ENCODE measurements at places on chromosomes 6 and 20. TPM values are rescaled to one million over a fixed set of nuclear protein-coding genes. Genes with fewer than 3 reads are reported as not detected.
A peak's percentile ranks its signal among the peaks of the same experiment; 100 is the strongest.

DNA sequence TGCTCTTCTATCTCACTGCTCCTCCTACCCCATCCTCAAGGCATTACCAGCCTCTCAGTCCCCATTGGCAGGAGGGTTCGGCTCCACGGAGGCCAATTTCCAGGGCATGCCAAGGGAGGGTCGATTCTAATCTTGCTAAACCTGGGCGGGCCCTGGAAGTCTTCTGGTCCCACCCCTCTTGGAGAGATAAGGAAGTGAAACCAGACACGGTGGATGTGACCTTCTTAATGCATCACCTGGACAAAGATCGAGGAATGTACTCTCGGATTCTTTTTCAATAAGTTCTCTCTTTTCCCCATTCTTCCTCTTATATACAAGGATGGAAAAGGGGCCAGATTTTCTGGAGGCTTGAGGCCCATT is 112.2 kb upstream of the ARMC2 start:
- H3K4me3 ChIP-seq, result no peak overlapping the region
- H3K36me3 ChIP-seq, result no peaks in the 10 kb centered on the region
- H3K27ac ChIP-seq, result peak overlapping the region; percentile 50
- no peak for DNase-seq

DNA sequence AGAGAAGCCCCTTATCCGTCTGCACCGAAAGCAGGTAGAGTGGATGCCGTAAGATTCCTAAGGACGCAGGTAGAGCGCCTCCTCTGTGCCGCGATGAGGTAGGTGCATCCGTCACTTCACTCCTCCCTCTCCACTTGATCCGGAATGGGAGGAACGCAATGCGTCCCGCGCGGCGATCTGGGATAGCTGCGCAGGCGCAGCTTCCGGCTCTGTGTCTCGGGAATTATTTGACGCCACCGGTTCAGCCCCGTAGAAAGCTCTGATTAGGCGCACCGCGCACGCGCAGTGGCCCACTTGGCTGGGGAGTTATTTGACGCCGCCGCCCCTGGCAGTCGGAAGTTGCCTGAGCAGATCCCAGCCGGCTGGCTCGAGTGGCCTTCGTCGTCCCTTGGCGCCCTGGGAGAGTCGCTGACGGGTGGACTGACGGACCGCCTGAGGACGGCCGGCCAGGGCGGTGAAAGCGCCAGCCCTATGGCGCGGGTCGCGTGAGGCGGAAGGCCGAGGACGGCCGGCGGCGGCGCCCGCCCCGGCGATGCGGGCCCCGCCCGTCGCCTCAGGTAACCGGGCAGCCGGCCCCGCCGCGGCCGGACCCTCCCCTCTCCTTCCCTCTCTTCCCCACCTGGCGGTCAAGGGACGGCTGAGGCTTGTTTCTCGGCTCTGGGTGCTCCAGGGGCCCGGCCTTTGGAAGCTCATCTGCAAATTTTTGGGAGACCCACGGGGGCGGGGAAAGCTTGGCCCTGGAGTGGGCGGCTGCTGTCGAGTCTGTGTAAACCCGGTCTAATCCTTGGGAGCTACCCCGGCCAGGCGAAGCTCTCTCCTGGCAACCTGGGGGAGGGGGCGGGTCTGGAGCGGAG is at the start of gene RALGAPB:
RALGAPB (plus strand) TSS at position 331 of the 854 bp plus-strand sequence. CDS start 15,590 bp downstream, outside the sequence.
- H3K4me1 ChIP-seq, result peaks cover 15% of the 10 kb centered on the region

DNA sequence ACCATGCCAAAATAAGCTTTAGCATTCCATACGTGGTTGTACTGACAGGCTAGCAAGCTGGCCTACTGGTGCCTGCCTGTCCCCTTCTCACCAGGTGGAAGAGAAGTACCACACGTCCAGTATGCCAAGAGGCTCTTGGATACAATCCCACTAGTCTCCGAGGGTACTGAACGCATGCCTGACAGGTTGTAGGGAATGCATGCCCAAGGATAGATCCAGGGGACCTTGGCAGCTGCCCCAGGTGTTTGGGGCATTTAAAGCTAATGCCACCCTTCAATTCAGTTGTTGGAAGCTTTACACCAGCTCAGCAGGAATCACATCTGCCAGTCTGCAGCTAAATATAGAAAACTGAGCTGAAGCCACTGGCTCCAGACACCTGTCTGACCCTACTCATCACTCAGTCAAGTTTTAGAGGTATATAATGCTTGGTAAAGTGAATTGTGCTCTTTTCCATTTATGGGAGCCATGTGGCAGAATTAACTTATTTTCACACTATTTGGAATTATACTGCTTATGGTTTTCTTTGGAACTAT is 4.9 kb downstream of the TUBB2B start:
- H3K4me1 ChIP-seq, result peaks cover 9% of the 10 kb centered on the region
- peaks cover 36% of the 10 kb centered on the region for H3K27me3 ChIP-seq
- no peak overlapping the region for H3K27ac ChIP-seq
- no peaks in the 10 kb centered on the region for H3K36me3 ChIP-seq
- no peak for DNase-seq

DNA sequence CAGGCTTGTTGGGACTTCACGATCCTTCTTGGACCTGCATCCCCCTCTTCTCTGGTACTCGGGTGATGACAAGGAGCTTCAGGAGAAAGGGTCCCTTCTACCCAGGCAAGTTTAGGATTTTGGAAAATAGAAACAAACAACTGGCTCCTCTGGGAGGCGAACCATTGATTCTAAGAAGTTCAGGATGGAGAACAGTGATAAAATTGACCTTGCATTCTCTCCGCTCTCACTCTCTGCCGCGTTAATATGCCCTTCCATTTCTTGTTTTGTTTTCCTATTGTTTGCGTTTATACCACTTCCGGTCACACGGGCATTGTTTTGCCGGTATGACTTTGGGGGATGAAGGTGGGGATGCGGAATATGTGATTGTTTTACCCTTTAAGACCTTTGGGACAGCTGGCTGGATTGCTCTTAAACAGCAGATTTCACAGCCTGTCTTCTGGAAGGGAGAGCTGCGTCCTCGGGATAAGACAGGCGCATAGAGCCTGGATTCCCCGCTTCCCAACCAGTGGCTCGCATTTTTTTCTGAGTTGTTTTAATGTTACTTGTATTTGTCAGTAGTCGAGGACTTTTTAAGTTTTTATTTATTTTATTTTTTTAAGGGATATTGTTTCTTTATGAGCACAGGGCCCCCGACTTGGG is 144.3 kb upstream of the ZNF184 start:
- no peaks in the 10 kb centered on the region for H3K27me3 ChIP-seq
- no peaks in the 10 kb centered on the region for H3K36me3 ChIP-seq
- no peak for DNase-seq
- H3K4me1 ChIP-seq, result peaks cover 3% of the 10 kb centered on the region
- H3K4me3 ChIP-seq, result peak overlapping the region; percentile 80
- H3K27ac ChIP-seq, result peak overlapping the region; percentile 22

DNA sequence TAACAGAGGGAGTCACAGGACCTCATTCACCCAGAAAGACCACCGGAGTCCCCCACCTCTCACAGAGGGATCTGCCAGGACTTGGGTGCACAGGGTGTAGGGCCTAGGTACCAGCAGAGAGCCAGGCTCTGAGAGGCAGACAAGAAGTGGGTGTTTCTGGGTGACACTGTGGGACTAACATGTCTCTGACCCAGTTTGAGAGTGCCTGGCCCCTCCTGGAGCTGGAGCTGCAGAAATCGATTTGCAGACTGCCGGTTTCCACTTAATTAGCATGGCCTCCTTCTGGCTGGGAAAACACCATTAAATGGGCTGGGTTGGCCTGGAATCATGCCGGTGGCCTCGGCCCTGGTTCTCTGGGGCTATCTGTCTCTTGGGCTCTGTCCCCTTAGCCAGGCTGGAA is 59.2 kb downstream of the PPP1R16B start:
- no peaks in the 10 kb centered on the region for H3K4me1 ChIP-seq
- no peak overlapping the region for H3K27ac ChIP-seq
- H3K36me3 ChIP-seq, result no peaks in the 10 kb centered on the region
- no peak for DNase-seq

DNA sequence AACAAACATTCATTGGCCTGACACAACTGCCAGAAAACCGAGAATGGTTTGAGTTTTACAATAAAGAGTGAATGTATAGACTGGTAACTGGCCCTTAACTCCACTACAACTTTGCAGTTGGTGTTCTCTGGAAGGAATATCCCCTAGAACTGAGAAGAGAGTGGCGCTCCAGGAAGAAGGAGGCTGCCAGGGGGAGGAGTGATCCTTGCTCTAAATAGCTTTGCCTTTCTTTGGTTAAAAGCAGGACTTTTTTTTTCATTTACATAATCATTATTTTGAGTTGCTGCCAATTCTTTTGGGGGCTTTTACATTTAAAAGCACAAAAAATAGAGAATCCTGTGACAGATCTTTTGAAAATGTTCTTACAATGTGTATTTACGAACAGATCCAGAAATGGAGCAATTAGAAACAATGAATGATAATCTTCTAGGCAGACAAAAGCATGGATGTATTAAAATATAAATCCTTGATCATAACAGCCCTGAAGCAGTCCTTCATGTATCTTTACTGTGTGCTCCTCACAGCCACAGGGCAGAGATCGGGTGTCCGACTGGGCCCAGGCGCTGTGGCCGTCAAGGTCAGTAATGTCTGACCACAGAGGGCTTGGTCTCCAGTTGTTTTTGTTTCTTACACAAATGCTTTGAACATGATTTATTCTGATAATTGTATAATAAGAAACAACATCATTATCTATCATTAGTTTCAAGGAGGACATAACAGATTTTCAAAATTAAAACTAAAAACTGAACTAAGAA is 612.2 kb downstream of the HDGFL1 start:
- H3K4me3 ChIP-seq, result no peak overlapping the region
- no peaks in the 10 kb centered on the region for H3K4me1 ChIP-seq
- no peak overlapping the region for H3K27ac ChIP-seq
- no peak for DNase-seq
- H3K36me3 ChIP-seq, result no peaks in the 10 kb centered on the region

DNA sequence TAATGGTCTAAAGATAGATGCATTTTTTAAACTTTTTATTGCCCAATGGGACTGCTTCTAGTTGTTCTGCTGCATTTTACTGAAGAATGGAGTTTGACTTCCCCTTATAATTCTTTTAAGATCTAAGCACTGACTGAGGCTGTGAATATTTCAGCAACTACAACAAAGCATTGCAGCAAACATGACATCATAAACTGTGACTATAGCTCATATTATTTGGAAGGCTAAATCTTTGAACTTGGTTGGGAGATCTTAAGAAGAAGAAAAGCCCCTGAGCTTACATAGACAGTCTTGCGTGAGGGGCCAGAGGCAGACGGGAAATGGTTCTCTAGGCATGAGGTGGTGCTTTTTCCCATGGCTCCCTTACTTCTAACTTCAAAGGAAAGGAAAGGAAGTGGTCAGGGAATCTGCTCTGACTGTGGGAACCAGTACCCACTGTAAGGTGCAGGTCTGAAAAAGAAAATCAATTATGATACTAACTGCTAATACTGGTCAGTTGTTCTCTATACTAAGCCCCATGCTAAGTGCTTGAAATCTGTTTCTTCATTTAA is 14.8 kb downstream of the HEY2 start:
- no peak overlapping the region for H3K4me3 ChIP-seq
- DNase-seq, result no peak
- no peak overlapping the region for H3K27ac ChIP-seq
- H3K4me1 ChIP-seq, result no peaks in the 10 kb centered on the region

- H3K27ac ChIP-seq, result no peak overlapping the region
- H3K36me3 ChIP-seq, result no peaks in the 10 kb centered on the region
- H3K27me3 ChIP-seq, result no peaks in the 10 kb centered on the region
- no peak for DNase-seq
Observed at GRCh38 chr6:68226460-68226859, 408.6 kb upstream of the ADGRB3 start.

DNA sequence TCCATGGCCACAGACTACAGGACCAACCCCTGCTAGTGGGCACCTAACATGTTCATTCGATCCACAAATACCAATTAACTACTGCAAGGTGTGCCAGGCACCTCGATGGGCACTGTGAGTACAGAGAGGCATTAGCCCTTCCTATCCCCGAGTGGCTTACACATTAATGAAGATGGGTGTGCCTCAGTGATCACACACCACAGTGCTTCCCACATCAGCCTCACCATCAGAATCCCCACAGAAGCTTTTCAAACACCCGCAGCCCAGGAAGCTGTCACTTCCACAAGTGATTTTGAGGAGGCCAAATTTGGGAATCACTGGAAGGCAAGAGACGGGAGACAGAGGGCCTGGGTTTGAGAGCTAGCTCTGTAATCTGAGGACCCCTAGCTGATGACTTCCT is 23.7 kb downstream of the EZR start:
- no peak overlapping the region for H3K4me3 ChIP-seq
- peak overlapping the region; percentile 24 for H3K27ac ChIP-seq
- no peak for DNase-seq
- H3K4me1 ChIP-seq, result peaks cover 66% of the 10 kb centered on the region

DNA sequence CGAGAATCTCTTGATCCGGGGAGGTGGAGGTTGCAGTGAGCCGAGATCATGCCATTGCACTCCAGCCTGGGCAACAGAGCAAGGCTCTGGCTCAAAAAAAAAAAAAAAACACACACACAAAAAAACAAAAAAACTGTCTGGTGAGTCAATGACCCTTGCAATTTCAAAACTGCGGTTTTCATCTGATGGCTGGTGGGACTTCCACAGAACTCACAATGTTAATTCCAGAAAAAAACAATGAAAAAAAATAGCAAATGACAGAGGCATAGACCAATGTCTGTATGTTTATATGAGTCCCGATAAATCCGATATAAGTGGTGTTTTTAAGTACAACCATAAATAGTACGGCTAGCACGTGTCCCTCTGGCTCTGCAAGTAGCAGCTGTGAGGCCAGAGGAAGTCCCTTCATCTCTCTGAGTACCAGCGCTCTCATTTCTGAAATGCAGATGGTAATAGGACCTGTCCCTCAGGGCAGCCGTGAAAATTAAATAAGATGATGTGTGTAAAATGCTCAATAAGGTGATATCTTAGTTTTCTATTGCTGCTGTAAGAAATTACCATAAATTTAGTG is 21.9 kb upstream of the PTPN1 start:
- no peaks in the 10 kb centered on the region for H3K36me3 ChIP-seq
- peaks cover 30% of the 10 kb centered on the region for H3K4me1 ChIP-seq
- DNase-seq, result no peak
- H3K27me3 ChIP-seq, result no peaks in the 10 kb centered on the region
- no peak overlapping the region for H3K27ac ChIP-seq

DNA sequence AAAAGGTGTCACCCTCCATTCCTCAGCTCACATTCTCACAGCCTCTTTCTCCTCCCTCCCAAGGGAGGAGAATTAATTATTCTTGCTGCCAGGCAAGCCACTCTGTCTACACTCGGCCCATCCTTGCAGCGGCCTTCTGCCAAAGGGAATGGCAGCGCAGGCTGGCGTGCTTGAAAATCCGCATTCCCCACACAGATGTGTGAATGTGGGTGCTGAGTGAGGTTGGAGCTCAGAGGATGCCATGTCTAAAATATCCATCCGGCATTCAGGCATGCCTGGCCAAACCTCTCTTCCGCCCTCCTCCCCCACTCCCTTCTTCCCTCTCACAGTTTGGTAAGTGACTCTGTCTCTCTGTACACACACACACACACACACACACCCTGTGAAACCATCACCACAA is 27.7 kb downstream of the PNPLA1 start:
- H3K4me3 ChIP-seq, result no peak overlapping the region
- no peaks in the 10 kb centered on the region for H3K36me3 ChIP-seq
- no peaks in the 10 kb centered on the region for H3K4me1 ChIP-seq
- no peak for DNase-seq
- peaks cover 5% of the 10 kb centered on the region for H3K27me3 ChIP-seq

- peaks cover 12% of the 10 kb centered on the region for H3K4me1 ChIP-seq
- H3K27ac ChIP-seq, result no peak overlapping the region
- H3K27me3 ChIP-seq, result no peaks in the 10 kb centered on the region
- H3K4me3 ChIP-seq, result no peak overlapping the region
- peaks cover 24% of the 10 kb centered on the region for H3K36me3 ChIP-seq
Observed at GRCh38 chr6:3739311-3739897, 12.1 kb downstream of the PXDC1 start.

SLC22A3 gene
- polyA plus RNA-seq, result 1.8 TPM

HUS1B gene
- polyA plus RNA-seq, result 0.12 TPM

Data from keratinocyte (primary cell).